ENCODE measurements at places on chromosomes 7 and 10.

GRCh38 chr7:27150568-27151340 lies 1.6 kb downstream of the HOXA3 start:
- no peak for DNase-seq

DNA sequence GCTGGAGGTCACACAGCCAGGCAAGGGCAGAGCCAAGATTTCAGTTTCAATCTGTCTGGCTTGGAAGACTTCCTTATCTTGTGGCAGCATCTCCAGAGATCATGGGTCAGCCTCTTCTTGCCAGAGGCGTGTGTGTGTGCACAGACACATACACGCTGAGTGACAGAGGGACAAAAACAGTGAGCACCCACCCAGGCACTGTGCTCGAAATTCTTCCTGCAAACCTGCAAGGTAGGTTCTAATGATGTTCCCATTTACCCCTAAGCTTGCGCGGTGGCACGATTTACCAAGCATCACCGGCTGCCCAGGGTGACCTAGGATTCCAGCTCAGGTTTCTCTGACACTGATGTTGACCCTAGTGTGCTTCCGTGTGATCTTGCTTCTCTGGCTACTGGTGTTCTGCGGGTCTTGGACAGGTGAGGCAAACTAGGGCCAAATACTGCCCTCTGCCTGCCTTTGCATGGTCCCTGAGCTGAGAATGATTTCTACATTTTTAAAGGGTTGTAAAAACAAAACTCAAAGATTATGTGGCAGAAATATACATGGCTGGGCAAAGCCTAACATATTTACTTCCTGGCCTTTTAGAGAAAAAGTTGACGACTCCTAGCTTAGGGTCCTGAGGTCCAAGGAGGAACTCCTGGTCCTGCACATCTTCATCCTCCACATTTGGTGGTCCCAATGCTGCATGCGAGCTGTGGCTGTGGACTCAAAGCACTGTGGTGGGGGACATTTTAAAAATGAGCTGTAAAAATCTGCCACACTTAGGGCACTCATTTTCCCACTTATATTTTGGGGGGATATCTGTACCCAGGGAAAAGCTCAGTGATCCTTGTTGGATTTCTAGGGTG lies 268.5 kb downstream of the RPS24 start:
- DNase-seq, result no peak

DNA sequence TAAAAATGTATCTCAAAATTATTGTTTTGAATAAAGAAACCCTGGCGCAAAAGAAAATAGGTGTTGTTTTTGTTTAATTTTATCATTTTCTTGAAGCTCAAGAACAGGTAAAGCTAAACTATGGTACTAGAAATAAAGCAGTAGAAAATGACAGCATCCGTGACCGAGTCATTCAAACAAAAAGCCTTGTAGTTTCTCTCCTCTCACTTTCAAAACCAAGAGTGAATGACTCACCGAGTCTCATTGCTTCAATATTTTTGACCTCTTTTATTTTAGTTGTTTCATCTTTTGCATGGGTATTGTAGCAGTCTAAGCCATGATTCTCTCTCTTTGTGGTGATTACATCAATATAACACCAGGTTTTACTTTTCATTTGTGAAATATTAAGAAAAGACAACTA lies 396.5 kb downstream of the POM121L12 start:
- DNase-seq, result no peak

- no peak for DNase-seq
Measured at GRCh38 chr10:6204063-6204340, 1.3 kb downstream of the PFKFB3 start.

DNA sequence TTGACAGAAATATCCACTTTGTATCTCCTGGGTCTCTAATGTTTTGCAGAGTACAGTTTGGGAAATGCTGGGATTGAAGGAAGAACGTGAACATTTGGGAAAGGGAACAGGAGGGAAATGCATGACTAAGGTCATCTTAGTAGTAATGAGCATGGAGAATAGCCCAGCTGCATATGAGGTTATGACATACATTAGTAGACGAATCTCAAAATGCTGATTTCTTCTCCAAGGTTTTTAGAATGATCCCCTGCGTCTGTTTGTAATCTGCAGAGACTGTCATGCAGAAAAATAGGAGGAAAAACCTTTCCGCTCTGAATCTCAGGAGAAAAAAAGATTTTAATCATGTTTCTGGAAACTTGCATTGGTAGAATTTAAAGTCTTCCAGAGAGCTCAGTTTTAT lies 133.6 kb downstream of the PPP1R9A start:
- DNase-seq, result no peak

- DNase-seq, result no peak
Measured at GRCh38 chr10:127182161-127182560, 14.2 kb downstream of the INSYN2A start.

GRCh38 chr10:14543904-14544210 lies 213.1 kb upstream of the FRMD4A start:
- no peak for DNase-seq

- DNase-seq, result no peak
Measured at GRCh38 chr10:114631666-114632417, 26.2 kb downstream of the ABLIM1 start.

- no peak for DNase-seq
Measured at GRCh38 chr10:74177140-74177677, 26.2 kb downstream of the ADK start.

DNA sequence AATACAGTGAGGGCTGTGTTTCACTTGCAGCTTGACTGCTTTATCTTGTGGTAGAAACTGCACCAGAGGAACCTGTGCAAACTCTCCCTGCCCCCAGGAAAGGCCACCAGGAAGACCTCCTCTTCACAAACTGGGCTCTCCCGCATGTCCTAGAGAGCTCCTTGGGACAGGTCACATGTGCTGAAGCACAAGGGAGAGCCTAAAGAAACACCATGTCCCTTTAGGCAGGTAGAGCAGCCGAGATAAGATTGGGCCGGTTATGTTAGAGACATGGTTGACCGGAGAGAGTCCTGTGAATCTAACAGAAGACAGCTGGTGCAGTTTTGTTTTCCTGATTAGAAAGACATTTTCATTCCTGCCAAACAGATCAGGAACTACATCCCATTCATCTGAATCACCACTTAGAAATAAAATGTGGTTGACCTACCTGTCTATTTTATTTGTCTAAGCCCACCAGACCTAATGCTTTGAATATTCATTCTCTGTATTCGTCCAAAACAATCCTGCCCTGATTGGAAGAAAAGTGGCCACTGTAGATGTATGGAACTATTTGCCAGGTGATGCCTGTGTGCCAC lies 224.1 kb downstream of the GLI3 start:
- DNase-seq, result no peak

- no peak for DNase-seq
Measured at GRCh38 chr10:78892338-78893176, 176.2 kb upstream of the ZMIZ1 start.

DNA sequence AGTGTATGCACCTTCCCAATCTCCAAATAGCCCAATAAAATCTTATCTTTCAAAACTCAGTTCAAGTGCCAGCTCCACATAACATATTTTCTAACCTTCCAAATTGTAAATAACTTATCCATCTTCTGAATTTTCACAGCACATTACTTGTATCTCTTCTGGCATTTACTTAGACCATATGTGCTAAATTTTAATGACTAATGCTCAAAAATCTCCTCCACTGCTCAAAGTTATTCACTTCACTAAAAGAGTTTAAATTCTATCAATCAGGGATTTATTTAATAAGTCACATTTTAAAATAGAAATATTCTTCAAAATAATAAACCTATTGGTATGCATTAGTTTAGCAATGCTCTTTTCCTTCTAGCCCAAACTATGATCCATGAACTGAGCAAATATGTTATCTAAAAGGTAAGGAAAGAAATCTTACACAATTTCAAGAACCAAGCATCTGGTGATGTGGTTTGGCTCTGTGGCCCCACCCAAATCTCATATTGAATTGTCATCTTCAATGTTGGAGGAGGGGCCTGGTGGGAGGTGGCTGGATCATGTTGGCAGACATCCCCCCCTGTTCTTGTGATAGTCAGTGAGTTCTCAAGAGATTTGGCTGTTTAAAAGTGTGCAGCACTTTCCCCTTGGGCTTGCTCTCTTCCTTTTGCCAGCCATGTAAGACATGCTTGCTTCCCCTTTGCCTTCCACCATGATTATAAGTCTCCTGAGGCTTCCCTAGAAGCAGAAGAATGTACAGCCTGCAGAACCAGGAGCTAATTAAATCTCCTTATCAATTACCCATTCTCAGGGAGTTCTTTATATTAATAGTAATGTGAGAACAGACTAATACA lies 28.1 kb upstream of the GPR22 start:
- DNase-seq, result no peak

DNA sequence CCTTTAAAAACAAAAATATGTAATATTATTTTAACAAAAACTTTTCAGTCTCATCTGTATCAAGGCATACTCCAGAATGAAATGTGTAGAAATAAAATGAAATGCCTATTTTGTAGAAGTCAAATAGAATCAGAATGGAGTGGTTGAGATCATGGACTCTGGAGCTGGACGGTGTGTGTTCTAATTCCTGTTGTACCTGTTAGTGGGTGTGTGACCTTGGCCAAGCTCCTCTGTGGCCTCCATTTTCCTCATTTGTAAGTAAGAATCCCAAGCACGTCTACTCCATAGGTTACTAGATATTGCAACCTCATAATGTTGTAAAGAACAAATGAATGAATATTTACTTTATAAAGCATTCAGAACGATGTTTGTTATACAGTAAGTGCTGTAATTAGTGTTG lies 74.9 kb downstream of the HDAC9 start:
- DNase-seq, result no peak

DNA sequence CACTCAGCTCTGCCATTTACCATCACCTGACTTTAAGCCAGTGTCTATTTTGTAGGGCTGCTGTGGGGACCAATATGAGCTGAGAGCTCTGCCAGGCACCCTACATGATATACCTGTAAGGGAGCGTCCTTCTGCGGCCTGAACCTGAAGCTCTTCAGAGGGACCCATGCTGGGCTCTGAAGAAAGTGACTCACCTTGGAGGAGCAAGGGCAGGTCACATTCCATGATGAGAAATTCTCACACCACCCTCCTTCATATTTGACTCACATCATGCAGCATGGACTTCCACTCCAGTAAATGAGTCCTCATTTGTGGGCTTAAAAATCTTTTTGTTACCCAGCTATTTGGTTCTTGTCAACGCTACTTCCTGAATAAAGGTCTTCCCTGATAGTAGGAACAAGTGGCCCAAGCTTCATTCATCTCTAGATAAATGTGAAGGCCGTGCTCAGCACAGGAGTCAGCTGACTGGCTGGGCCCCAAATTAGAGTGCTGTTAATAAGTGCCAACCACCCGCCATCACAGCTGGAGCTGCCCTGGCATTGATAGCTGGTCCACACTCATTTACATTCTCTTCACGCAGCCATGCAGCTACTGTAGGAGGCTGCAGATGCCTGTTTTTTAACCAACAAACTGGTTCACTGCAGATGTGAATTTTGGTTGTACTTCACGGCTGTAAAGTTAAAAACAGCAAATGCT lies 78.4 kb downstream of the RNF216 start:
- no peak for DNase-seq

GRCh38 chr7:97868788-97869187 lies 3.4 kb downstream of the ASNS start:
- no peak for DNase-seq

Data from AG09309 (cell line).